ENCODE measurements at places on chromosomes 7 and 10.

- DNase-seq: no peak
Measured at GRCh38 chr10:79181698-79182521, 113.1 kb downstream of the ZMIZ1 start.

- DNase-seq: no peak
Measured at GRCh38 chr7:6258440-6259182, 13.8 kb downstream of the CYTH3 start.

- no peak for DNase-seq
Measured at GRCh38 chr10:110076559-110077318, 69.0 kb downstream of the ADD3 start.

DNA sequence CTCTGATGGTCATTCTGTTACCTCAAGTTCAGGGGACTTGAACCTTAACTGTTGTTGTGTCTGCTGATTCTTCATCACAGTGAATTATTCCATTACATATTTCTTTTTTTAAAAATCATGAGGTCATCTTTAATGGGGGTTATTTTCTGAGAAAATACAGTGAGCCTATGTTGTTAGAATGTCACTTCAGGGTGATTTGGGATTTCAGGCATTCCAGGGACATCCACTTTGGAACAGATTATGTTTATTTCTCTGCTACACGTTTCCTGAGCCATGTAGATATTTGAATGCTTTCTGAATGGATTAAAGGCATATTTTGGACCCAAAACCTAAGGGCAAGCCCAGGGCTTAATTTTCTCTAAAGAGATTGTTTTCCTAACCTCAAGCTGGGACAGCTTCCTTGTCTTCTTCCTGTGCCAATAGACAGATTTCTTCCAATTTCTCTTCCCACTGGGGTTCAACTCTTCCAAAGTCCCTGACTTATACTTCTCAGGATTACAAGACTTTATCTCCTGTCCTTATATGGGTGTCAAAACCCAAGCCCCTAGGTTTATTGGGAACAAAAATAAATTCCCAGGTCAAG, 271.7 kb downstream of the ARHGAP12 start:
- no peak for DNase-seq

DNA sequence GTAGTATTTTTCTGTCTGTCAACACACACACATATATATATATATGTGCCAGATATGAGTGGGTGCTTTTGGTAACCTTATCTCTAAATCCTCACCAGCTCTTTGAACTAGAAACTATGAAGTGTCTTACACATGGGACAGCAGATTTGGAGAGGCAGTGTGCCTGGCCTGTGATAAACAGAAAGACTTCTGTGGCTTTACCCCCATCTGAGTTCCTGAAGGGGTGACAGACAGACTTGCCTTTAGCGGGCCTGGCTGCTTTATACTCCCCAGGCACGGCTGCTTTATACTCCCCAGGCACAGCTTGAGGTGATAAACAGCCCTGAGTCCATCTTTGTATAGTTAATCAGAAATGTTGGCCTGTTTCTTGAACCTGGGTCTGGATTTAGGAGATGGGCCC, 5.6 kb downstream of the BAG3 start:
- DNase-seq: no peak

DNA sequence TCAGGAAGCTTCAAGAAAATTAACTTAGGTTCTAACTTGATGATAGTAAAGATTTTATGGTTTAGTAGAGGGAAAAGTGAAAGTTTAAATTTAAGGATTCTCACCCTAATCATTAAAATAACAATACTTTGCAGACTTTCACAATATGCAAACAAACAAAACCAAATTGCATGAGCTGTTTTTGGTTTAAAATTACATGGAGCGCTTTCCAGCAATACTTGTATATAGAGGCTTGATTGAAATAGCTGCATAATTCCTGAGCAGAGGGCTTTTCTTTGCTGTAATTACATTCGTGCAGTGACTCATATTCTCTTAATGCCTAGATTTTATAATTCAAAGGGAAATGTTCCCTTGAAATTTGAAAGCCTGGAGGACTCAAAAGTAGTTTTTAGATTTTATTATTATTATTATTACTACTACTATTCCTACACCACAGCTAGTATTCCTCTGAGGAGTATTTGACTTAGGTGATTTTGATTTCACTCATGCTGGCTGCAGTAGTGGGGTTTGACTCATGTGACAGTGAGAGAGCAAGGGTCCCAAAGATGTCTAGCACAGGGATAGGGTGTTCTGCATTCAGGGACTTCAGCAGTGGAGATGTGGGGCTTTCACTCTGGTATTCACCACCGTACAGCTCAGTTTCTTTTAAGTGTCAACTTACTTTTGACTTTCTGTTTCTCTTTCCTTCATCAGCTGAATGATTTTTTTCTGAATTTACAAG, 138.1 kb downstream of the ADAM22 start:
- no peak for DNase-seq

GRCh38 chr10:32341596-32341995, 5.4 kb downstream of the EPC1 start:
- DNase-seq: no peak

DNA sequence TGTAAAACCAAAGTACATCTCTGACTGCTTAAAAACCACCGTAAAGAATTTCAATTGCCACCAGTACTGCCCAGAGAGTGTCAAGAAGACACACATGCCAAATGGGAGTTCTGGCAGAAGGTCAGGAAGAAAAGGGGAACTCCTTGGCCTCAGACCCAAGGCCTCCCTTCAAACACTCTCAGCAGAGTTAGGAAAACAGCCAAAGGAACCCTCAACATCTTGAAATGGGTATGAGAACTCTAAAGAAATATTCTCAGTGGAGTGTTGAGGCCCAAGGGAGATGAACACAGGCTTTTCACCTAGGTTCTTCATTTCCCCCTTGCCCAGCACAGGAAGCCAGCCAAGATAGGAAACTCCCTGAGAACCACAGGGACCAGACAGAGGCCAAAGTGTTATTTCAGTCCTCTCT, 96.1 kb upstream of the ASAH2 start:
- no peak for DNase-seq

- DNase-seq: no peak
Measured at GRCh38 chr7:93055543-93056107, 62.2 kb downstream of the SAMD9 start.

GRCh38 chr7:137846827-137847567, at the start of gene DGKI:
TSS of gene DGKI (minus strand) at chr7:137846974.
- DNase-seq: peak; percentile 58

- no peak for DNase-seq
Measured at GRCh38 chr7:68707159-68707558, 891.1 kb upstream of the AUTS2 start.

GRCh38 chr7:27973625-27974024, 207.0 kb downstream of the JAZF1 start:
- no peak for DNase-seq

DNA sequence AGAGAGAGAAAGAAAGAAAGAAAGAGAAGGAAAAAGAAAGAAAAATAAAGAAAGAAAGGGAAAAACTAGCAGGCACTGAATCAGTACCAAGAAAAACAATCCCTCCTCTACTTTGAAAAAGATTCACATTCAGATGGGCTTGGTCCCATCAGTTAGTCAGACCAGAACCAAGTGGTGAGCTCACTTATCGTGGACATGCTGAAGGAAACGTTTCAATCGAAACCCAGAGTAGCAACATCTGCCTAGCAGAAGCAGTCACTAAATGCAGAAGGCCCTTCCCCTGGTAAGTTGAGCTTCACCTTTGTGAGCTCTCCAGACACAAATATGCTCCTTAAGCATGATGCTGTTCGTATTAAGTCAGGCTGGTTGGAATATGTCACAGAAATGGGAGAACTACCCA, 167.7 kb downstream of the TRIL start:
- no peak for DNase-seq

DNA sequence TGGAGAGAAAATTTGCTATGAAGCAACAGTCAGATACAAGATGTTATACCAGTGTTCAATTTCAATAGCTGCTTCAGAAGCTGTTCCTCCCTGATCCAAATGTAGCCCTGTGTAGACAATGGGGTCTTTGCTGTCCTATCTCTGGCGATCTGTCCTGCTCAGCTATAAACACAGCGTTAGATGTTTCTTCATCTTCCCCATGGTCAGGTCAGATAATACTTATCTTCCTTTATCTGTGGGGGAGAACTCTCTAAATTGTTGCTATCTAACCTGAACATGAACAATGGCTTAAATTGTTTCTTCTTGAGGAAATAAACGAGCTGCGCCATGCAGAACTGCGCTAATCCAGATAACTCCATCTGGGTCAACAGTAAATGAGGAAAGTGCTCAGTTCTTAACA, 15.6 kb upstream of the KIAA1217 start:
- no peak for DNase-seq

Measured in WTC11 (cell line).